ENCODE measurements at places on chromosomes 2 and 18.

GRCh38 chr2:159760326-159760725, 37.7 kb downstream of the CD302 start:
- DNase-seq, result no peak

- DNase-seq, result no peak
Observed at GRCh38 chr2:178674122-178674521, 133.1 kb downstream of the TTN start.

GRCh38 chr18:78543201-78543725, 436.4 kb upstream of the SALL3 start:
- DNase-seq, result no peak

DNA sequence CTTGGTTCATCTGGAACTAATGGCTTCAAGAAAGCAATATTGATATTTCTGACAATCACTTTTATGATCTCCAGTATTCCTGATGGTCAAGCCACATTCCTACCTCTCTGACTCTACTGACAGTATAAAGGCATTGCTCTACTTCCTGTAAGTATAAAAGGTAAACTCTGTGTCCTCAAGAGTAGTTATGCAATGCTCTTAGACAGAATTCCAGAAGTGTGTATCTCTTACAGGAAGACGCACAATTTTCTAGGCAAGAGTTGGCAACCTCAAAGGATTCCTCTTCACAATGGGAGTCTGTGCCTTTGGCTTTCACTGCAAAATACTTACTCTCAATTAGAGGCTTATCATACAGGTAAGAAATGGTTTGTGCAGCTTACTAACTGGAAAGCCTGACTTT, 100.1 kb downstream of the THADA start:
- DNase-seq, result no peak

All from NCI-H1092 (cell line).